Fibroblast of upper back skin (primary cell): ENCODE measurements at places on chromosomes 11 and 22.

DNA sequence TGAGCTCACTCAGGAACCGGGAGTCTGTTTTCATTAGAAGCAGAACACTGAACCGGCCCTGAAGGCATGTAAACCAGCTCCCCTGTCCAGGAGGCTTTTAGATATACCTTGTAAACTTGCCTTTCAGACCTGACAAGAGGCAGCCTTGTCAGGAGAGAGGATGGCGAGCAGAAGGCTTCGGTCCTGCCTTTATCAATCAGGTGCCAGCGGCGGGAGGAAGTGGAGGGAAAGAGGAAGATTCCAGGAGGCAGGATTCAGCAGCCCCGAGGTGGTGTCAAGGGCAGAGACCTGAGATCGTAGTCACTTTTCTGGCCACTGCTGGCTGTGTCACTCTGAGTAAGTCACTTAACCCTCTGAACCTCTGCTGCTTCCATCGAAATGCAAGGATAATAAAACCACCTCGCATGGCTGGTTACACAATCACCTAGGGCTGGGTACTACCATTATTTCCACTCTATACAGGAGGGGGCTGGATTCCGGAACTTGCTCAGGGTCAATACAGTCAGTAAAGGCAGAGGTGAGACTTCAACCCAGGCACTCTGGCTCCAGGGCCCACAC is 181.0 kb downstream of the CHST1 start:
- DNase-seq: no peak

DNA sequence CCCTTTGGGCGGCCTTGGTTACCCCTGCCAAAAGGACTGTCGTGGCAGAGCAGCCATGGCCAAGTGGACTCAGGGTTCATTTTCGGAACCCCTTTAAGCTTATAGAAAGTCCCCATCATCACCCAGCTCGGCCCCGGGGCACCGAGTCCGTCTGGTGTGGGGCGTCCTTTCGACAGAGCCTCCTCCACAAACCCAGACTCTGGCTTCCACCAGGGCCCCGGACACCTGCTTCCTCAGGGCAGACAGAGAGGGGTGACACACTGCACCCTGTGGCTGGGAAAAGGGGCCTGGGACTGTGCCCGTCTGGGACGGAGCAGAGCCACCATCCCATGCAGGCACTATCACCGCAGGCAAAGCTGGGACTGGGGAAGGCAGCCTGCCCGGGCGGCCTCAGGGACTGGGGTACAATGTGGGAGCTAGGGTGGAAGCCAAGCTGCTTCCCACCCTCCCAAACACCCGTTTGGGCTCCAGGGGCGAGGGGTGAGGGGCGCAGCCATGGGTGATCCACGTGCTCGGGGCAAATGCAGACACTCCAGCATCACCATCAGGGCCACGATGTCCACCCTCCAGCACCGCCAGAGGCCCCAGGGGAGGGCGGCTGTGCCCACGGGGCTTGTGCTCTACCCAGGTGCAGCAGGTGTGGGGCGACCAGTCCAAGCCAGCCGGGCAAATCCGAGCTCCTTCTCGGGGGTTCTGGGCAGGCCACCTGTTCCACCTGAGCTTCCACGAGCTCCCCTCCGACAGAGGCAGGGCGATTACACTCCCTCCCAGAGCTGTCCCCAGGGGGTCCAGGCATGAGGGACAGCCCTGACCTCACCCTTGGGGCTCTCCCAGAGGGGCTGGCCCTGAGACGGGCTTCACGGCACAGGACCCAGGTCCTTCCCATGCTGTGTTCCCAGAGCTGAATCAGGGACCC is 11.7 kb upstream of the MRPL23 start:
- no peak for DNase-seq

DNA sequence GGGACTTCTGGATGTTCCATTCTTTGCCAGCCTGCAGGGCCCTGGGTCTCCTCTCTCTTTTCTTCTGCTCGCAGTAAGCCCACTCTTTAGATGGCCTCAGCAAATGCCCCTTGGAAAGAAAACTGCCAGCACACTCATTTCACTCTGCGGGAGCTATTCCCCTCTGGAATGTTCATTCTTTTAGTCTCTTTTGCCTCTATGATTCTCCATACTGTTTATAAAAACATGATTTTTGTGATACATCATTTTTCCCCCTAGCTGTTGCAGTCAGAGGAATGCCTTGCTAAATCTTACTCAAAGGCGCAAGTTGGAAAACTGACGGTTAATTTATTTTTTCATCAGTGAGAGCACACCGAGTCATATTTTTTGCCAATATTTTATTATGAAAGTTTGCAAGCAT is 184.9 kb downstream of the SNX19 start:
- DNase-seq: no peak

DNA sequence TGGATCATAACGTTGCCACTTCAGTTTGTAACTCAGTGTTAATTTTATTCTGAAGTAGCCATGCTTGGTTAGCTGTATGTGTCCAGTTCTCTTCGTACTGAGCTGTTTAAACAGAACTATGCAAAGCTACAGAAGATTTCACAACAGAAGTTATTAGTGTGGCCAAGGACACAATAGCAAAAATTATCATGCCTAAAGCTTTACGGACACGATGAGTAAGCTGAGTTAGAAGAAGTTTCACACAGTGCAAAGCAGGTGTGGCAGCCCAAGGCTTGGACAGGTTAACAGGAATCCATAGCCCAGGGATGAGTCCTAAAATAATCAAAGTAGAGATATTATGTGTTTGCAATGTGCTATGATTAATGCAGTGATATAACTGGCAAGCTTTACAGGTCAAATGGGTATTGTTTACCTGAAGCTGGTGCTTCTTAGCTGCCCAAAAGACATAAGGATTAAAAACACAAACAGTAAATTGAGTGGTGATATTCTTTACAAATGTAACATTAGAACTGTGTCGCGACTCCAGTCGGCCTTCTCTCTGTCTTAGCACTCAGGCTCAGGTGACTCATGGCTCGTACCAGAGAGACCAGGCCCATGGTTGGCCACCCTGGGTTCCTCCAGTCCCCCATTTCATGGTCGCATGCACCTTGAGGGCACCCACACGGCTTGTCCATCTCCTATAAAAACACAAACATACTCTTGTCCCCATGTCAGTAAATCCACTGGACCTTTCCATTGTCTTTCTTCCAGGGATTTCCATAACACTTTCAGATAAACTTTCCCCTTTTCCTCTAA is 35.5 kb upstream of the NCAM1 start:
- no peak for DNase-seq

GRCh38 chr11:121659811-121660210 is 207.0 kb upstream of the SORL1-AS1 start:
- peak; percentile 38 for DNase-seq
